M059J (cell line): ENCODE measurements at places on chromosomes 1 and 21. TPM values are rescaled to one million over a fixed set of nuclear protein-coding genes. Genes with fewer than 3 reads are reported as not detected.
A peak's percentile ranks its signal among the peaks of the same experiment; 100 is the strongest.

DNA sequence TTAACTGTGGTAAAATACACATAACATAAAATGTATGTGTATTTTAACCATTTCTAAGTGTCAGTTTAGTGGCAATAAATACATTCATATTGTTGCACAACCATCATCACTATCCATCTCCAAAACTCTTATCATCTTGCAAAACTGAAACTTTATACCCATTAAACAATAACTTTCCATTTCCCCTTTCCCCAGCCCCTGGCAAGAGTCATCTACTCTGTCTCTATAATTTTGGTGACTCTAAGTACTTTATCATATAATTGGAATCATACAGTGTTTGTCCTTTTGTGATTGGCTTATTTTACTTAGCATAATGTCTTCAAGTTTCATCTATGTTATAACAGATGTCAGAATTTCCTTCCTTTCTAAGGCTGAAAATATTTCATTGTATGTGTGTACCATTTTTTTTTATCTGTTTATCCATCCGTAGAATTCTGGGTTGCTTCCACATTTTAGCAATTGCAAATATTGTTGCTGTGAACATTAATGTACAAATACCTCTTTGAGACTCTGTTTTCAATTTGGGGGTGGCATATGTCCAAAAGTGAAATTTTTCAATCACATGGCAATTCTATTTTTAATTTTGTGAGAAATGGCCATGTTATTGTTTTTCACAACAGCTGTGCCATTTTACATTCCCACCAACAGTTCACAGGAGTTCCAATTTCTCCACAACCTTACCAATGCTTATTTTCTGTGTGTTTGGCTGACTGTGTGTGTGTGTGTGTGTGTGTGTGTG lies 153.9 kb upstream of the GORAB start:
- DNase-seq: no peak

- DNase-seq: no peak
These were observed 5.2 kb downstream of the PLEKHA6 start for GRCh38 chr1:204354579-204354978.

DNA sequence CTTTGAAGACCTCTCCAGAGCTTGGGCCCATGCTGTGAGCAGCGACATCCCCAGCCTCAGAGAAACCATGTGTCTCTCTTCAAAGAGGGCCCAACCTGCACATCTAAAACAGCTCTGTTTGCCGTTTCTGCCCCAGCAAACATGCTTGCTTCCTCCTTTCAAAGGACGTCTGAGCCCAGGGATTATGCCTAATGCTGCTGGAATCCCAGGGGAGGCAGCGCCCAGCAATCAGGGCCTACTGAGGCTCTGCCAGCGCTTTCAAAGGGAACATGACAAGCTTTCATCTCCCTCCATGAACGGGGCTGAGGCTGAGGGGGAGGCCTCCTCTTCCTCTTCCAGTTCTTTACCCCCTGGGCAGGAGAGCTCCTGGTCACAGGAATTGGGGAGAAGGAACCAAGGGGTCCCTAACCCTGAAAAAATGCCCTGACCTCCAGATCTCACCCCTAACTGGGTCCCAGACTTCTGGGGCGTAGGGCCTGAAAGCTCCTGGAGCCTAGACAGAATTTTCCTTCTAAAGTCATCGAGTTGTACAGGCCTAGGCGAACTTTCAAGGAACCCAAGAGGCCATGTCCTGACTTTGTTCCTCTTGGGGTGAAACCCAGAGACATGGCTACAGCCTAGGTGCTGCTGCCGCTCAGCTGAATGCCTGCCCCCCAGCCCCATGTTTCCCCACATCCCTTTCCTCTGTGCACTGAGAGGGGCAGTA lies 13.4 kb upstream of the ASCL5 start:
- DNase-seq: no peak

The PITHD1 gene
- 81.8 and 95.6 TPM in 2 replicates for total RNA-seq

- DNase-seq: peak; percentile 56
These were observed 2.6 kb downstream of the EFHD2 start for GRCh38 chr1:15412175-15412800.

GRCh38 chr1:45016767-45017166 lies 4.7 kb downstream of the UROD start:
- no peak for DNase-seq

The HRNR gene
- not detected in 2 replicates for total RNA-seq

- DNase-seq: peak; percentile 60
These were observed 607 bp downstream of the BTG3 start for GRCh38 chr21:17612023-17612564.

The SNAP47 gene
- total RNA-seq: 53.3 and 65.6 TPM in 2 replicates

DNA sequence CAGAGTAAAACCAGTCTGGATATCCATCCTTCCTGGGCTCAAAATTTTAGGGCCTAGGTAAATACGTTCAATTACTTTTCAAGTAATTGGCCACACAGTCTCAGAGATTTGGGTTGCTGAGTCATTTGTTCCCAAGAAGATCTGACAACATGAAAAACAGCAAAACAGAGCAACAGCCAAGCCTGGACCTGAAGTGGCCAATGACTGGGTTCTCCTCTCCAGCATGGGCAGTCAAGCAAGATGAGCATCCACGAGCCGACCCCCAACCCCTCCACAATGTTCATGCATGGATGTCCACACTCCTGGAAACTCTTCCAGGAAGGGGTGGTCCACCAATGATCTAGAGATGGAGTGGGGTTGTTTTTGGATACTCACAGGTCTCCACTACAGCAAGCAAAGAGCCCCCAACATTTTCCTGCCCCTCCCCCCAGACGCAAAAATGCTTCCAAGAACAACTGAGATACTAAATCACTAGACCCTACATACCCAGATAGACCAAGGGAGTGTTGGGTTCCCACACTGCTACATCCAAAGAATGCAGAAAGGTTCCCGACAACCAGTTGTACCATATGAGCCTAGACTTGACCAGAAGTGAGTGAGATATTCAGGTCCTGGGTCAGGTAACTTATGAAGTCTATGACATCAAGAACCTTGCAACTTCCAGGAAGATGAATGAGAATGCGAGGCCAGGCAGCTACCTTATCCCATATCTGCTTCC lies 73.0 kb downstream of the CD46 start:
- no peak for DNase-seq

The SNX7 gene
- 50.1 and 62.8 TPM in 2 replicates for total RNA-seq

GRCh38 chr1:5770981-5771765 lies 221.1 kb downstream of the NPHP4 start:
- peak; percentile 9 for DNase-seq

DNA sequence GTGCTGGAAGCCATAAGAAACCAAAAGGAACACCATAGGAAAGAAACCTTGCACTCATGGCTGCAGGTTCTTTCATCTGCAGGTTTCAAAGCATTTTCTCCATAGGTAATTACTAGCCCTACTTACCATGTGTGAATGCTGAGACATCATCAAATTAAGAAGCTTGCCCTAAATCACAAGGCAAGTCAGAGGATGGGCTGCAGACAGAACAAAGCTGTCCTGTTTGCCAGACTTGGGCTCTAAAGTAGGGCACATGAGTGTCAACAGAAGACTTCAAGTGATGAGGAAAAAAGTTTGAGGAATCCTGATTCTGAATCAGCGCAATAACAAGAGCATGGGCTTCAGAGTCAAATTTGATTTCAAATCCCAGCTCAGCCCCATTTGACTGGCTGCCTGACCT lies 5.8 kb upstream of the EPS15 start:
- DNase-seq: no peak

- DNase-seq: no peak
These were observed 39.8 kb downstream of the COL6A1 start for GRCh38 chr21:46021398-46021797.

The STIL gene
- 34.4 and 48.1 TPM in 2 replicates for total RNA-seq

The DCST1 gene
- total RNA-seq: not detected in 2 replicates

The NTNG1 gene
- 5.8 and 8.3 TPM in 2 replicates for total RNA-seq

GRCh38 chr1:35447278-35447677 lies 109.9 kb downstream of the KIAA0319L start:
- DNase-seq: no peak

The SRGAP2C gene
- 22.7 and 30.3 TPM in 2 replicates for total RNA-seq

The TARBP1 gene
- 17.1 and 27.3 TPM in 2 replicates for total RNA-seq
